Left cardiac atrium (tissue), 4 donors: ENCODE measurements at places on chromosomes 1 and 21.
A peak's percentile ranks its signal among the peaks of the same experiment; 100 is the strongest.

GRCh38 chr1:99251308-99251707 lies 13.0 kb upstream of the PLPPR4 start:
- DNase-seq: no peak

DNA sequence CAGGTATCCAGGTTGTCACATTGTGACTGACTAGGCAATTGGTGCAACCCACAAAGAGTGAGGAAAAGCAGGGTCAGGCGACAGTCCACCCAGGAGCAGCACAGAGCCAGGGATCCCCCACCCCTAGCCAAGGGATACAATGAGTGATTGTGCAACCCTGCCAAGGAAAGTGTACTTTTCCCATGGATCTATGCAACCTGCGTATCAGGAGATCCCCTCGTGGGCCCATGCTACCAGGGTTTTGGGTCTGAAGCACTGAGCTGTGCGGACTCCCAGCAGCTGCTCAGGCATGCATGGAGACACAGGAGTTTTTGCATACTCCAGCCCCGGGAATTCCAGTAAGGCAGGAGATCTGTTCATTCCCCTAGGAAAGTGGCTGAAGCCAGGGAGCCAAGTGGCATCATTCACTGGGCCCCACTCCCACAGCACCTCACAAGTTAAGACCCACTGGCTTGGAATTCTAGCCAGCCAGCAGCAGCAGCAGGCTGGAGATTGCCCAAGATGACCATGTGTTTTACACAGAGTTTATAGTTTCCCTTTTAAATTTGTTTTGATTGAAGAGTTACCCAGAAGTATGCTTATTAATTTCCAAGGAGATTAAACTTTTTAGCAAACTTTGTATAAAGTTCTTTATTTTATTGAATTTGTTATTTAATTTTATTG lies 136.0 kb downstream of the LTN1 start:
- no peak for DNase-seq

GRCh38 chr21:46605767-46606426 lies 1.0 kb upstream of the S100B start:
- peak; percentile 48 for DNase-seq

GRCh38 chr21:44911384-44912157 lies 9.1 kb downstream of the ITGB2 start:
- peak; percentile 62 for DNase-seq

DNA sequence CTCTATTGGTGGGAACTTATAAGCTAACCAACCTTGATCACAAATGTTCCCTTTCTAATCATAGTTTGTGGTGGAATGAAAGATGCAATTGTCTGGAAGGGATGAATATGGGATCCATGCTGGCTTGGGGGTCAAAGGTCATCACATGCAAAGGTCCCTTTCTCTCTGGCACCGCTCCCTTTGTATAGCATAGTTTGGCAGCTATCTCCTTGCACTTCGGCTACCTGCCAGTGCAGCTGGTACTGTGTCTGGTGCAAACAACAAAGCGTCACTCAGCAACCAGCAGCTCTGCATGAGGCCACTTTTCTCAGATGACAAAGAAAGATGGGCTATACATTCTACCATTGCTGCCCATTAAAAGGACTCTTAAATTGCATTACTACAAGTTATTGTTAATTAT lies 188.2 kb upstream of the NFIA start:
- no peak for DNase-seq

- DNase-seq: no peak
Measured at GRCh38 chr1:19689085-19689757, 24.5 kb downstream of the HTR6 start.

- no peak for DNase-seq
Measured at GRCh38 chr1:164716992-164717703, 158.2 kb downstream of the PBX1 start.

GRCh38 chr21:27060190-27060589 lies 93.3 kb upstream of the ADAMTS5 start:
- no peak for DNase-seq

- no peak for DNase-seq
Measured at GRCh38 chr21:34593423-34593822, 21.5 kb downstream of the RCAN1 start.

DNA sequence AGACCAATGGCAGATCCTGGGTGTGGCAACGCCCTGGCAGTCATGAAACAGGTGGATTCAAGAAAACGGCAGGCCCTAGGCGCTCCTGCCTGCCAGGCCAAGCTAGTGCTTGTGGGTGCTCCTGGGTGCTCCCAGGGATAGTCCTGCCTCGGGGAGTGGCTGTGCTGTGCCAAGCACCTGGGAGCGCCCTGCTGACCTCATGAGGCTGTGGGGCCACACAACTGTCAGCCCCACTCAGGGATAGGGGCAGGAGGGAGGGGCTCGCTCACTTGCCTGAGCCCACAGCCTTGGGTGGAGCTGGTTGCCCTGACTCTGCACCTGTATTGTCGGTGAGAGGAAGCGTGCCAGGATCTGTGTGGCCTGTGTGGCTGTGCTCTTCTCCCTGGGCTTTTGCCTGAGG lies 9.4 kb downstream of the SNAP47 start:
- no peak for DNase-seq

DNA sequence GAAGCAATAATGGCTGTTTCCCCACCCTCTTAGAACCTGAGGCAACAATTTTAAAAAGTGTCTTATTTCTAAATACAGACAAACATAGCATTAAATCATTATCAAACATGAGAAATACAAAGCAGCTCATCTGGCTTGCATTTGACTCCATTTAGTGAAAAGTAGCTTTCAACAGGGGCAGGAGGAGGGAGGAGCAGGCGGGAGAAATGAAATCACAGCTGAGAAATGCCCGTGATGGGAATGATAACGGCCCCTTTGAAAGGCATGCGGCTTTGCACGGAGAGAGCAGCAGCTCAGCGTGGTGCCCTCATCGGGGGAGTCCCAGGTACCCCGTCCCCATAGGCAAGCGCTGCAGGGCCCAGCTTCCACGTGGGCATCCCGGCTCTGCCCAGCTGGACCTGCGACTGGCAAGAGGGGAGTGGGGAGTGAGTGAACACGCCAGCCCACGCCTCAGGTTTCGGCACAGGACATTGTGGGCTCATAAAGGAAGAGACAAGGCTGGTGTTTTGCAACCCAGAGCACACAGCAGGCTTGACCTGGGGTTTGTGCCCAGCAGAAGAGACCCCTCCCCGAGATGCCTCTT lies 134.6 kb downstream of the NPHP4 start:
- DNase-seq: no peak

DNA sequence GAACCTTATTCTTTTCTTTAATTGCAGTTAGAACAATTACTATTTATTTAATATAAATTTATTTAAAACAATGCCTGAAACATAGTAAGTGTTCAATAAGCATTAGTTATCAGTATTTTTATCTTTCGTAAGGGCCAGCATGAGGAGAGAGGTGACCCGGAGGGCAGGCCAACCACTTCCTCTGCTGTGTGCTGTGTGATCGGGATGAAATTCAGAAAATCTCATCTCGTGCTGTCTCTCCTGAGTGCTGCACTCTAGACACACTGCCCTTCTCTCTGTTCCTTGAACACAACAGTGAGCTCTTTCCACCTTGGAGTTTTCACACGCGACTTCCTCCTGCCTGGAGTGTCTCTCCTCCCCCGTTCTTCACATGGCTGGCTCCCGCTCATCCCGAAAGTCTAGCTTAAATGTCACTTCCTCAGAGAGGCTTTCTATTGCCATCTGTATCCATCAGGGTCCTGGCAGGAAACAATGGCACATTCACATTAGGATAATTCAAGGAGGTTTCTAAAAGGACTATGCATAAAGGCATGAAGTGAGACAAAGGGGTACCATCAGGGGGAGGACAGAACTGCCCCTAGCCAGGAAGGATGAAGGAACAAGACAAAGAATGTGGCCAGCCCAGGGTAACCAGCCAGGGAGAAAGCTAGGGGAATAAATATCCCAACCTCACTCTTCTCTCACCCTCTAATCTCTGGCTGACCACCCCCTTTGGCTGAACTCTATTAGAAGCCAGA lies 142.6 kb upstream of the GJB5 start:
- DNase-seq: no peak

GRCh38 chr1:9281071-9281827 lies 11.4 kb upstream of the SPSB1 start:
- no peak for DNase-seq

DNA sequence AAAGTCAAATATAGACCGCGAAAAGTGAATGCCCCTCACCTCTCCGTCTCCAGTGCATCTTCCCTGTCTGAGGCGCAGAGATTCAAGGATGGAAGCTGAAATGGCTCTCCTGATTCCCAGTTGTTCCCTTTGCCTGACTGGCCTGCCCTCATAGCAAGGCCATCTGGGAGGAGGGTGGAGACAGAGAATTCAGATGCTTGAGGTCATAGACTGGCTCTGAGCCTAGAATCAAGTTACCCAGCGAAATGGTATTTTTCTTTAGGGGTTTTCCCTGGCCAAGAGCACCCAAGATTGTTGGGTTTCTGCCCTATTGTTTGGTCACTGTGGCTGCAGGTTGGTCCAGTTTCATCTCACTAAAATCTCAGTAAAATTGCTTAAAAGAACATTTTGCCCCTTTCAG lies 7.2 kb downstream of the METTL13 start:
- no peak for DNase-seq

GRCh38 chr1:237873487-237874211 lies 17.1 kb downstream of the ZP4 start:
- DNase-seq: no peak

DNA sequence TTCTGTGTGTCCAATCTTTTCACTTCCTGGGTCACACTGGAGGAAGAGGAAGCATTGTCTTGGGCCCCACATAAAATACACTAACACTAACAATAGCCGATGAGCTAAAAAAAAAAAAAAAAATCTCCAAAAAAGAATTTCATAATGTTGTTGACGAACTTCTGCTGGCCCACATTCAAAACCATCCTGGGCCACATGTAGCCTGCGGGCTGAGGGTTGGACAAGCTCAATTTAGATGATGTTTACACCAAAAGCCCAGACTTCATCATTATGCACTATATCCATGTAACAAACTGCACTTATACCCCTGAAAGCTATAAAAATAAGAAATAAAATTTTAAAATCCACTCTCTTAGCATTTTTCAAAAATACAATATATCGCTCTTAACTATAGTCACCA lies 187.8 kb upstream of the PTBP2 start:
- DNase-seq: no peak

GRCh38 chr1:113811156-113811887 lies 954 bp downstream of the RSBN1 start:
- peak; percentile 62 for DNase-seq

DNA sequence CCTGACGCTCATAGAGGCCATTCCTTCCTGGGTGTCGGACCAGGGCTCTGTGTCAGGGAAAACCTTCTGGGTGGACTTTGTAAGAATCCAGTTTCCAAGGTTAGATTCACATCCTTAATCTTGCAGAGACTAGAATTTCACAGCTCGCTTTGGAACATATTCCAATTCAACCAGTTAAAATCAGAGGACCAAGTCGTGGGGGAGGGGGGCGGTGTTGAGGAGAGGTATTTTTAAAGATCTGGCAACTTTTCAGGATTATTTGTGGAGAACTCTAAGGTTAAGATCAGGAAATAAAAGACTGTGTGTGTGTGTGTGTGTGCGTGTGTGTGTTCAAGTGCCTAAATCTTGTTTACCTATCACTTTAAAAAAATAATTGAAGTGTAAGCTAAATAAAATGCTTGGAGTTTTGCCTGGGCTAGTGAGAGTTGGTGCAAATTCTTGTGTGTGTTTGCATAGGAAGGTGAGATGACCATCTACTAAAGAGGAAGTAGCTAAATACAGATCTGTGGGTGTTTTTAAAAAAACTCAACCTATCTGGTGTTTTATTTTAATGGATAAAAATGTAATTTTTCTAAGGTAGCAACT lies 21.8 kb downstream of the TENT5C start:
- DNase-seq: no peak

GRCh38 chr1:36762174-36762573 lies 272.1 kb downstream of the GRIK3 start:
- no peak for DNase-seq

- DNase-seq: no peak
Measured at GRCh38 chr1:165036403-165036802, 320.1 kb downstream of the LMX1A start.

DNA sequence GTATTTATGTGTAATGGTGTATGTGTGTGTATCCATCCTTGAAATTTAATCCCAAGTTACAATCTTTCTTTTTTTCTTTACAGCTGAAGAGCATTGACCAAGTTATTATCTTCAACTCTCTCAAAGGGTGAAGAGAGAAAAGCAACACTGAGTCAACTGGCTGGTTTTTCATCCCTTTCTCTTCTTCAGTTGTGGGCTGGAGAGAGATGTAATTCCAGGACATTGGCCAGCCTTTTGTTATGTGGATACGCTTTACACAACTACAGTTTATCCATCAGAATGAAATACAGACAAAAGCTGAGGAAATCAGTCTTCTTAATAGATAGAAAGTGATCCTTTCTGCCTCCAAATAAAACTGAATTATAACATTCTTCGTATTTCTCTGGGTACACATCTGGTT lies 357.0 kb upstream of the NCAM2 start:
- no peak for DNase-seq

GRCh38 chr1:243730487-243731150 lies 119.4 kb downstream of the AKT3 start:
- DNase-seq: no peak

- DNase-seq: no peak
Measured at GRCh38 chr1:43861988-43862735, 71.4 kb upstream of the ARTN start.

DNA sequence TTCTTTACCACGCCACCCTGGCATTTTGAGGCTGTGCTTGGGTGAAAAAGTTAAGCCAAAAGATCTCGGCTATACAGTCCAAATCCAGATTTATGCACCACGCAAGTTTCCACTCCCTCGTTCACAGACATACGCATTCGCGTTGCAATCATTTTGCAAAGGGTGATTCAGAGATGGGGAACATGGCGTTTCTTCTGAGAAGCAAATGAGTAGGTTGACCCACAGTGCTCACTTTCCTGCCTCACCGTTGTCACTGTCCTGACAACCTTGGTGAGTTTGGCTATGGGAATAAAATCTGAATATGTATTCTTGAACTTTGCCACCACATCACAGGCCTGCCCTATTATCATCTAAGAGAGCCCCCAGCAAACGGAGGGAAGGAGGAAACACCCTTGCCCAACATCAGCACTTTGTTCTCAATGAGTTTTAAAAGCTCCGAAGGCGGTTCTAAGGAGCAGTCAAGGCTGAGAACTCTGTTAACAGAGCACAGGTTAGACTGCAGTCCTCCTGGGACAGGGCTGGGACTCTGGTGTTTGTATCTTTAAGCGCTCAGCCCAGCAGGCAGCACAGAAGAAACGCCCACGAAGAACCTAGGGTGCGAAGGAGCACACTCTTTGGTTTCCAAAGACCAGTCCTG lies 86.4 kb downstream of the RUNX1 start:
- DNase-seq: no peak

GRCh38 chr21:46052703-46053651 lies 44.9 kb upstream of the COL6A2 start:
- no peak for DNase-seq

- no peak for DNase-seq
Measured at GRCh38 chr1:214859647-214860046, 222.9 kb upstream of the KCNK2 start.

- DNase-seq: no peak
Measured at GRCh38 chr1:173410133-173410793, 66.9 kb upstream of the PRDX6 start.
